ENCODE measurements at places on chromosomes 5 and 9.

DNA sequence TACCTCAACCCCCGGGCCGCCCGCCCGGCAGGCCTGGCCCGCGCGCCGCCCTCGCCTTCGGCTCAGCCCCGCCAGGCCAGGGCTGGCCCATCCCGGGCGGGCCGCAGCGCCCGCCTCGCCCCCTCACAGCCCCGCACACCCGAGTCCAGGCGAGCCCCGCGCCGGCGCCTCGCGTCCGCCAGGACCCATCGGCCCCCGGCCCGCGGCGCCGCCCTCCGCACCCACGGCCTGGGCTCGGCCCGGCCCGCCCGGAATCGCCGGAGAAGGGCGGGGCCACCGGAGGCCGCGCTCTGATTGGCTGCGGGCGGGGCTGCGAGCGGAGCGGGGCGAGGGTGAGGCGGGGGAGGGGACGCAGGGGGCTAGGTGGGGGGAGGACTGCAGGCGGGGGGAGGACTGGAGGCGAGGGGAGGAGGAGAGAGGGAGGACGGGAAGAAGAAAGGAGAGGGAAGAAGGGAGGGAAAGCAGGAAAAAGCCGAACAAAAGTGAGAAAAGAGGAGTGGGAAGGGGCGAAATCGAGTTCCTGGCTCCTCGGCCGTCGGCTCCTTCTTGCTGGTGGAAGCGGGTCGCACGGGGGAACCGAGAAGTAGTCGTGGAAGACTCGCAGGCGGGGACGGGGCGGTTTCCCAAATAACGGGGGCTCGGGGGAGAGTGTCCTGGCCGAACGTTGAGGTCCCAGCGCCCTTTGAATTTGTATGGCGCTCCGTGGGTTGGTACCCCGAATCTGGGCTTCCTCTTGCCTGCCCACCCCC lies 472 bp upstream of the UBTD2 start:
- no peak for DNase-seq

GRCh38 chr9:79945495-79945894 lies 373.7 kb downstream of the TLE4 start:
- no peak for DNase-seq

- no peak for DNase-seq
These were observed 29.8 kb upstream of the GZMA start for GRCh38 chr5:55072666-55073065.

GRCh38 chr5:95895771-95896170 lies 65.9 kb downstream of the ELL2 start:
- DNase-seq: no peak

- DNase-seq: no peak
These were observed 95.8 kb upstream of the KLF9 start for GRCh38 chr9:70510157-70510770.

- no peak for DNase-seq
These were observed 314.7 kb downstream of the PRR16 start for GRCh38 chr5:120778491-120779484.

DNA sequence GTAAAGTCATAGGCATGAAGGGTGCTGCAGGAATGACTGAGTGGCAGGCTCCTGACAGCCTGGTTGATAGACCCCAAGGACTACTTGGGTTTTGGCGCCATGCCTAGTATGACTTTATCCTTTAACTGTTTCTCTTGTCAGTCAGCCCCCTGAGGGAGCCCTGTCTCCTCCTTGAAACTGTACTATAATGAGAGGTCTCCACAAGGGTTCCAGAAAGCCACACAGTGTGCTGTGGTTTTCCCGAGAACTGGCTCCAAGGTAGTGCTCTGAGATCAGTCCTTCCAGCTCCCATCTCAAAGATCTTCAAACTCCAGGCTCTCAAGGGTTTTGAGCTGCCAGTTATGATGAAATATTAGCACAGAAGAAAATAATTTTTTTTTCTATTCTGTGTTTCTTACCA lies 26.7 kb upstream of the TNC start:
- DNase-seq: no peak

DNA sequence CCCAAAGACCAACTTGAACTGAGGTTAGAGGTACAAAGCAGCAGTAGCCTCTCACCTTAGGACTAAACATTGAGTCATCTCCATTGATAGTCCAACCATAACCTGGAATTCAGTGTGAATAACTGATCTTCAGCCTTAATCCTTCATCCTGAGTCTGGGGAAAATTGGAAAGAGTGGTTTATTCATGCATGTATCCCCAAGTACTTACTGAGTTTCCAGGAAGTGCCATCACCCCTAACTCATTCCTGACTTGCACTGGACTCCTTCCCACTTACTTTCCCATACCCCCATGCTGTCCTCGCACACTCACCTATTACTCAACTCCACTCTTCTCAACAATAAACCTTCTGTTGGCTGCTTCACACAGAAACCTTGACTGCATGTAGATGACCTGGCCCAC lies 161.4 kb upstream of the ZNF462 start:
- no peak for DNase-seq

DNA sequence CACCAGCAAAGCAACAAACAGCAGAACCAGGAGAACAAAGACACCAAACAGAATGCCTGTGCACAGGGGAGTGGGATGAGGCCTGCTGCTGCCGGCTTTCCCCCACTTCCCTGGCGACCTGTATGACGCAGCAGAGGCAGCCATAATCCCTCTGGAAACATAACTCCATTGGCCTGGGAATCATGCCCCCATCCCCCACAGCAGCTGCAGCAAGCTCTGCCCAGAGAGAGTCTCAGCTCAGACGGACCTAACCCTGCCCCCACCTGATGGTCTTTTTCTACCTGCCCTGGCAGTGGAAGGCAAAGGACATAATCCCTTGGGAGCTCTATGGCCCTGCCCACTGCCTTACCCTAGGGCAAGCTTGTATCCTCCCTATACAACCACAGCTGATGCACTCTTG lies 81.8 kb upstream of the FANCC start:
- DNase-seq: no peak

GRCh38 chr9:137406085-137406760 lies 16.7 kb downstream of the EXD3 start:
- no peak for DNase-seq

- no peak for DNase-seq
These were observed 2.2 kb upstream of the DTWD2 start for GRCh38 chr5:118990582-118990981.

- DNase-seq: no peak
These were observed 26.0 kb downstream of the GPBP1 start for GRCh38 chr5:57199866-57200265.

DNA sequence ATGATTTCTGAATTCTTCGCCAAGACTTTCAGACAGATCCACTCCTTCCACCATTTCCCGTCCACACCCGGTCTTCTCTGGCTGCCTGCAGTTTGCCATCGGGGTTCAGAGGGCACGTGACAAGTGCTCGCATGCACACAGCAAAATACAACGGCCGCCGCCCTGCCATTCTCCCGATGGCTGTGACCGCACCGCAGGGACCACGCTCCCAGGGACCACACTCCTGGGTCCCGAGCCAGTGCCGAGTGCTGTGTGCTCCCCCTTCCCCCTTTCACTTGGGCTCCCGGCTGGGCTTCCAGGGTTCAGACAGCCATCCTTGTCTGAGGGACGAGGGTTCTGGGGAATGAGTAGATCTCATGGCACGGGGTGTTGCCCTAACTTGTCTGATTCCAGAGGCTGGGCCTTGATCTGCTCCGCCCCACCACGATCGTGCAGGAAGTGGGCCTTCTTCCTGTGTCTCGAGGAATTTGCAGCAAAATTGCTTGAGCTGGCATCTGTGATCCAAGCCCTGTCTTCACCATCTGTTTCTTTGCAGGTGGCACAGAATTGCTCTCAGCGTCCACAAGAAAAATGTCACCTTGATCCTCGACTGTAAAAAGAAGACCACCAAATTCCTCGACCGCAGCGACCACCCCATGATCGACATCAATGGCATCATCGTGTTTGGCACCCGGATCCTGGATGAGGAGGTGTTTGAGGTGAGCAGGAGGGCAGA lies 59.2 kb downstream of the COL5A1 start:
- no peak for DNase-seq

GRCh38 chr9:98909935-98910334 lies 33.8 kb upstream of the COL15A1 start:
- no peak for DNase-seq

DNA sequence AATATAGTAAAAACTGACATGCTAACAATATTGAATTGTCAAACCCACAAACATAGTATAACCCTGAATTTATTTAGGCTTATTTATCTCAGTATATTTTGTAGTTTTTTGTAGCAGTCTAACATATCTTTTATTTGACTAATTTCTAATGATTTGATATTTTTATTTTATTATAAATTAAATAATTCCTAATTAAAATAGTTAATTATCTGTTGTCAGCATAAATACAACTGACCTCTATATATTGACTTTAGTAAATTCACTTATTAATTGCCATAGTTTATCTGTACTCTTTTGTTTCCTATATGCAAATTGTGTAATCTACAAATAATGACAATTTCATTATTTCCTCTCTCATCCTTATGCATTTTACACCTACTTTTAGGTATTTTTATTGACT lies 215.1 kb upstream of the KIF2A start:
- no peak for DNase-seq

DNA sequence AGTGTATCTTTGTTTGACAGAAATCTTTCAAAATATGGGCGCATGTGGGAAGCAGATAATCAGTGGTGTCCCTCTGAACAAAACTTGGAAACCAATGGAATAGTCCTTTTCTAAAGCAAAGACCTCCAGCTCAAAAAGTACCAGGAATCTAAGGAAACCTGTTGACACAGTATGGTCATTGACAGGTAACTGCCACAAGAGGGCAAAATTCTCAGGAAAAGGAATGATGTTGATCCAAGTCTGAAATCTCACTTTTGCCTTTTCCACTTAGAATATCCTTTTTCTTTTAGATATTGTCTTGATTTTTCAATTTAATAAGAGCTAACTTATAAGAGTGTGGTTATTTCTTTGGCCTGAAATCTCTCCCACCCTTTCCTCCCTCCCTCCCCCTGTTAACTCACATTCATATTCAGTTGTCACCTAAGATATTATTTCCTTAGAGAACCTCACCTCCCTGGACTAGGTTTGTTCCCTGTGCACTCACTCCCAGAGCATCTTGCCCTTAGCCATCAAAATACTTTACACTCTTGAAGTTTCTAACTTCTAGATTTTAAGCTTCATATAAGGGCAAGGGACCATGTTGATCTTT lies 59.0 kb upstream of the BARX1 start:
- no peak for DNase-seq

GRCh38 chr9:133048595-133048994 lies 13.2 kb upstream of the CEL start:
- no peak for DNase-seq
